ENCODE measurements at places on chromosomes 3 and 15. TPM values are rescaled to one million over a fixed set of nuclear protein-coding genes. Genes with fewer than 3 reads are reported as not detected.
A peak's percentile ranks its signal among the peaks of the same experiment; 100 is the strongest.

GRCh38 chr3:49754536-49754935 is 30.8 kb upstream of the GMPPB start:
- H3K27ac ChIP-seq = no peak overlapping the region
- DNase-seq = no peak
- no peaks in the 10 kb centered on the region for H3K27me3 ChIP-seq
- no peak overlapping the region for H3K4me3 ChIP-seq

DNA sequence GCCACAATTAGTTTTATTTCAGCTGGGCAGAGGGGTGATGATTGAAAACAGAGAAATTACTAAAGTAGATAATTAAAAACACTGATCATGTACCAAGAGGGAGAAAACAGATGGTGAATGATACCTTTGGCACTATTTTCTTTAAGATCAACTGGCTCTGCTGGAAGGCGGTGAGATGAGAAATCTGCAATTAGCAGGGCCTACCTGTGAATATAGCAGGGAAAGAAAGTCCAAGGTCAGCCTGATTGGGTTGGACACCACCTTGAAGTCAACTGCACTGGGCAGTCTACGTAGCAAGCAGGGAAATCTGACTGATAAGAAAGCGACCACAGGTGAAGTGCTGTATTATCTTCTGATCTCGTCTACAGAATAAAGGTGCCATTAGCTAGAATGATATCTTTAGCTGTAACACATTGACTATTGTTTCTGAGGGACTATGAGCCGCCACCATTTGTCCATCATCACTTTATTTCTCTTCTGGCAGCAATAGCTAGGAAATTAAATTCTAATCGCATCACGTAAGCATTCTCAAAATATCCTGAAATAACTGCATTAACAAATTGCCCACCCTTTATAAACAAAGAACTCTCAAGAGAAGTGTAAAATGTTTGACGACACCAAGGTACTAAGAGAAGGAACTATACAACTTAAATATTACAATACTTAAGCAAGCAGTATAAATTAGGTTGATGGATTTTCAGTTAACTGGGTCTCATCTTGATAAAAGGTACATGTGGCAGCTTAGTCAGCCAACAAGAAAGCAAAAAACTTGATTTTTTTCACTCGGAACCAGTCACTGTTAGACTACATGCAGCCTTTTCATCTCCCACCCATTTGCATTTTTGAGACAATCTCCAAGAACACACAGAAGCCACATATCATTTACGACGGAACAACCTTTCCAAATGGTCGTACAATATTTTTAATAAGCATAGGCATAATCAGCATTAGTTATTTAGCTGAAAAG is 1.3 kb downstream of the NEDD4 start:
- H3K4me1 ChIP-seq = peaks cover 26% of the 10 kb centered on the region
- peaks cover 30% of the 10 kb centered on the region for H3K27me3 ChIP-seq
- DNase-seq = no peak
- H3K36me3 ChIP-seq = peaks cover 3% of the 10 kb centered on the region

DNA sequence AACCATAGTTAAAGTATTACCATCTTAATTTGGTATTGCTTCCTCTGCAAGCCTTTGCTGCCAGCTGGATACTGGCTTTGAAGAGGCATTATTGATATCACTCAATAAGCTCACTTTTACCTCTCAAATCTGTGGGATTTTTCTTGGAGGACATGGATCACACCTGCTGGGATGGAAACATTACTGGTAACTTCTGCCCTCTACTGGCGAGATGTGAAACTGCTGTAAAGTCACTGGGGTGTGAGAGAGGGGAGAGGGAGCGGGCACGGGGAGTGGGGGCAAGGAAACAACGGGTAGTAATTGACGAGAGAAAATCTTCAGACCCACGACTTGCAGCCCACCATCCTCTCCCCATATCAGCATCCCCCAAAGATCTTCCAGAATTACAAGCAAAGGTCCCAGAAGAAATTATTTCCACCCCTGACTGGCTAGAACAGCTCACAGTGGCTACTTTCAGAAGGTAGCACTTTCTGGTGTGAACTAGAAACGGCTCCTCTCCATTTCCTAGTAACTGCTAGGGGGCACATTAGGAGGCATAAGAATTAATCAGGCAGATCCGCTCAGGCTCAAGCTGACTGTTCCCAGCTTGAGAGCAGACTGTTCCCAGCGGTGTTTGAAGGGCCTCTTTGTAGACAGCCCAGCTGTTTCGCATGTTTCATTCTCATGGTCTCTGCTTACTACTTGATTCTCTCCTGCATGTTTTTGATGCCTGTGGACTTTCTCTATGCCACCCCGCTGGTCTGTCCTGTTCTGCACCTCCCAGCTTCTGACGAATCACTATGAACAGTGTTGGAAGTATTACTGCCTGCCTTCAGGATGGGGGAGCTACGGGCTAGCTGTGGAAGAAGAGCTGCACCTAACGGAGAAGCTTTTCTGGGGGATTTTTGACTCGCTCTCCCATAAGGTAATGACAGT is 230.4 kb upstream of the CHRM5 start:
- peaks cover 9% of the 10 kb centered on the region for H3K27me3 ChIP-seq
- peak; percentile 4 for DNase-seq
- no peaks in the 10 kb centered on the region for H3K36me3 ChIP-seq
- H3K27ac ChIP-seq = no peak overlapping the region
- H3K4me3 ChIP-seq = no peak overlapping the region

DNA sequence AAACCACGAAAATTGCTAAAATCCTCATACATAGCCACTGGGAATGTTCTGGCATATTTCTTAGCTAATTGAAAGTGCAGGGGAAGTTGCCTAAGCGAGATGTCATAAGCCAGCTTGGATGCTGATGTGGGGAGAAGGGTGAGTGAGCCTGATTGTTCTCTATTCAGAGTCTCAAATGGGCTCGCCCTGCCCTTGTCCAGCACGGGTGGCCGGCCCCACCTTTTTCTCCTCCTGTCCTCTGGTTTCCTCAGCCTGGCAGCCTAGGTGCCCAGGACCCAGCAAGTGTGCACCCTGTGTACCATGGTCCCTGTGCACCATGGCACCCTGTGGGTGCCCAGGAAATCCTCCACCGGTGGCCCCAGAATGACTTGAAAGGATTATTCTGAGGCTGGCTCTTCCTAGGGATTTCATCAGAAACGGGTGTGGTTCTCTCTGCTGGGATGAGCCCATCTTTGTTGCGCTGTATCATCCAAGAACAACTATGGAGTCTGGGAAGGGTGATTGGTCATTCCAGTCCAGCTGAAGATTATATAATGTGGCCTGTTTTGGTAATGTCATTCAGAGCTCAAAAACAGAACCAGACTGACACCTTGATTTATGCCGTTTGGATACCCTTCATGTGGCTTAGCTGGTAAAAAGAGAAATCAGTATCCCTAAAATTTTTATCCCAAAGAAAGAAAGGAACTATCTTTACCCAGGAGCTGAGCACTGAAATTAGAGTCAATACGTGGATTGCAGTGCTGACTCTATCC is 150.8 kb upstream of the BHLHE40 start:
- DNase-seq = no peak
- peak overlapping the region; percentile 100 for H3K27ac ChIP-seq
- H3K4me3 ChIP-seq = peak overlapping the region; percentile 16
- peaks cover 79% of the 10 kb centered on the region for H3K36me3 ChIP-seq
- no peaks in the 10 kb centered on the region for H3K27me3 ChIP-seq

- H3K4me1 ChIP-seq = no peaks in the 10 kb centered on the region
- no peaks in the 10 kb centered on the region for H3K27me3 ChIP-seq
Measured at GRCh38 chr3:138473391-138473790, 39.0 kb downstream of the ESYT3 start.

DNA sequence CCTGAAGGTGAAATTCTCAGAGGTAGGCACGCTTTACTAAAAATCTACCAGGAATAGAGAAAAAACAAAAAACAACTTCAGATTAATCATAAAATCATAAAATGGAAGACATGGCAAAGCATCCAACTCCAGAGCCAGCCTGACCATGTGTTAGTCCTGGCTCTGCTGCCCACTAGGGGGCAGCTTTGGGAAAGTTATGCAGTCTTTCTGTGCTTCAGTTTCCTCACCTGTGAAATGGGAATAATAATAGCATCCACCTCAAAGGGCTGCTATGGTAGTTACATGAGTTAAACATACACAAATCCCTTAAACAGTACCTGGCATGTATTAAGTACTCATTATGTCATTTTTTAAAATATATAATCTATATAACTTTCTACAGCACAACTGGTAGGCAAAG is 52.3 kb downstream of the WNT5A start:
- peaks cover 6% of the 10 kb centered on the region for H3K27me3 ChIP-seq
- no peaks in the 10 kb centered on the region for H3K36me3 ChIP-seq
- H3K4me1 ChIP-seq = no peaks in the 10 kb centered on the region
- no peak overlapping the region for H3K4me3 ChIP-seq

GRCh38 chr15:85021409-85021808 is 39.8 kb downstream of the PDE8A start:
- peaks cover 4% of the 10 kb centered on the region for H3K36me3 ChIP-seq
- no peaks in the 10 kb centered on the region for H3K27me3 ChIP-seq
- H3K27ac ChIP-seq = no peak overlapping the region
- H3K4me1 ChIP-seq = peaks cover 41% of the 10 kb centered on the region
- no peak overlapping the region for H3K4me3 ChIP-seq

- peaks cover 4% of the 10 kb centered on the region for H3K4me1 ChIP-seq
- H3K36me3 ChIP-seq = no peaks in the 10 kb centered on the region
- H3K27ac ChIP-seq = no peak overlapping the region
- no peak for DNase-seq
- no peak overlapping the region for H3K4me3 ChIP-seq
Measured at GRCh38 chr15:96321639-96322535, 8.6 kb upstream of the NR2F2 start.

GRCh38 chr3:34511891-34512290 is 713.5 kb downstream of the PDCD6IP start:
- no peak for DNase-seq
- H3K27me3 ChIP-seq = no peaks in the 10 kb centered on the region
- no peaks in the 10 kb centered on the region for H3K4me1 ChIP-seq
- H3K4me3 ChIP-seq = no peak overlapping the region
- H3K36me3 ChIP-seq = no peaks in the 10 kb centered on the region

- H3K4me3 ChIP-seq = no peak overlapping the region
- H3K4me1 ChIP-seq = no peaks in the 10 kb centered on the region
- peaks cover 10% of the 10 kb centered on the region for H3K27me3 ChIP-seq
- H3K36me3 ChIP-seq = no peaks in the 10 kb centered on the region
- no peak for DNase-seq
- H3K27ac ChIP-seq = no peak overlapping the region
Measured at GRCh38 chr3:72903004-72903403, 15.2 kb downstream of the GXYLT2 start.

- H3K27ac ChIP-seq = no peak overlapping the region
- no peaks in the 10 kb centered on the region for H3K4me1 ChIP-seq
- peaks cover 11% of the 10 kb centered on the region for H3K27me3 ChIP-seq
- no peaks in the 10 kb centered on the region for H3K36me3 ChIP-seq
- no peak overlapping the region for H3K4me3 ChIP-seq
- DNase-seq = no peak
Measured at GRCh38 chr15:71713191-71713809, 97.1 kb upstream of the NR2E3 start.

The PLD1 gene
- total RNA-seq = 0.52 TPM

The ZBBX gene
- total RNA-seq = not detected

The INSYN1 gene
- total RNA-seq = not detected

The LSAMP gene
- not detected for total RNA-seq

Measured in activated naive CD8-positive, alpha-beta T cell treated with anti-CD3 and anti-CD28 coated beads for 36 hours (primary cell).